ENCODE measurements at places on chromosomes 4 and X.
A peak's percentile ranks its signal among the peaks of the same experiment; 100 is the strongest.

DNA sequence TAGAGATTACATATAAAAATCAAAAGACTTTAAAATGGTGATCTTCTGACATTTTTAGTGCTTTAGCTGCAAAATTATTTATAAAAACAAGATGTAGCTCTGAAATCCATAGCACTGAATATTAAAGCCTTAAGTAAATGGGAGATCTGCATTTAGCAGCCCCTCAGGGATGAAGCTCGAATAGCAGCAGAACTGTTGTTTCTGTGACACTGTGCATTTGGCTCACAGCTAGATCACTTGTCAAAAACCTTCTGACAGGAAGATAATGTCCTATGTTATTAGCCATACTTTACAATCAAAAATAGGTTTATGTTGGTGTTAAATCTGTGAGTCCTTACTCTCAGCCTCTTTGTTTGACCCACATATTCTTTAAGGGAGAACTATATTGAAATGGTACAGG, 14.1 kb upstream of the PYURF start:
- DNase-seq: no peak

DNA sequence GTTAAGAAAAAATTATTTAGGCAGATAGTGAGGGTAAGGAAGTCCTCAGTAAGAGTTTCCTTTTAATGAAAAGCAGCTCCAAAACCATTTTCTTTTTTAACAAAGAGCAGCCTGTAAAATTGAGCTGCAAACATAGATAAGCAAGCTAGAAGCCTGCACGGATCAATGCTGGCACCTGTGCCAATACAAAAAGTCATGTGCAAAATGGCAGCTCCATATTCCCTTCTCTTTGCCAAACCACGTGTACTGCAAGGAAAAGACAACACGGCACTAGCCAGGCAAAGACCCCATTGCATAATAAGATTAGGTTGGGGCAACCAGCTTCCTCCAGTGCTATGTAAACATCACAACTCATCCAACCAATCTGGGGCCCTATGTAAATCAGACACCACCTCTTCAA, 268.4 kb upstream of the INTU start:
- DNase-seq: no peak

- DNase-seq: no peak
Observed at GRCh38 chrX:1564750-1565683, 26.4 kb upstream of the AKAP17A start.

DNA sequence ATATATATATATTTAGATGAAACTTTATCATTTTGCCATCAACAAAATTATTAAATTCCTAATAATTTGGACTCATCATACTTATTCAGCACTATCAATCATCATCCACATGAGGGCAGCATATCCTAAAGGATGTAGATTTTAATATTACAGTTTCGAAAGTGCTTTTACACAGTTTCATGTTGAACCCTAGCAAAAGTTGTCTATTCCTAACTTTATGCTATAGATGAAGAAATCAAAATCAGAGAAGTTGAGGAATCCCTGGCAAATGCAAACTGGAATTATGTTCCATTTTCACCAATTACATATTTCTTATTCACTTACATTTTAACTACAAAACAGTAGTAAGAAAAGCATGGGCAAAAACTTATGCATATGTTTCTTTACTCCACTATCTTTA, 36.6 kb upstream of the UGT2A1 start:
- peak; percentile 48 for DNase-seq

All from CD4-positive, alpha-beta T cell treated with Interleukin-1 beta for 1 hour (primary cell).